Left renal pelvis (tissue), 4 donors: ENCODE measurements at places on chromosomes 6 and 20.

GRCh38 chr6:167337675-167338449 is 13.0 kb downstream of the TTLL2 start:
- no peak for DNase-seq

- no peak for DNase-seq
These were observed 5.4 kb downstream of the SYS1 start for GRCh38 chr20:45368221-45368980.

GRCh38 chr6:27669624-27670301 is 196.9 kb upstream of the ZNF184 start:
- DNase-seq: no peak

- no peak for DNase-seq
These were observed 188.8 kb downstream of the EDN1 start for GRCh38 chr6:12478921-12479320.

- DNase-seq: no peak
These were observed 68.9 kb upstream of the SCGN start for GRCh38 chr6:25583099-25583498.

DNA sequence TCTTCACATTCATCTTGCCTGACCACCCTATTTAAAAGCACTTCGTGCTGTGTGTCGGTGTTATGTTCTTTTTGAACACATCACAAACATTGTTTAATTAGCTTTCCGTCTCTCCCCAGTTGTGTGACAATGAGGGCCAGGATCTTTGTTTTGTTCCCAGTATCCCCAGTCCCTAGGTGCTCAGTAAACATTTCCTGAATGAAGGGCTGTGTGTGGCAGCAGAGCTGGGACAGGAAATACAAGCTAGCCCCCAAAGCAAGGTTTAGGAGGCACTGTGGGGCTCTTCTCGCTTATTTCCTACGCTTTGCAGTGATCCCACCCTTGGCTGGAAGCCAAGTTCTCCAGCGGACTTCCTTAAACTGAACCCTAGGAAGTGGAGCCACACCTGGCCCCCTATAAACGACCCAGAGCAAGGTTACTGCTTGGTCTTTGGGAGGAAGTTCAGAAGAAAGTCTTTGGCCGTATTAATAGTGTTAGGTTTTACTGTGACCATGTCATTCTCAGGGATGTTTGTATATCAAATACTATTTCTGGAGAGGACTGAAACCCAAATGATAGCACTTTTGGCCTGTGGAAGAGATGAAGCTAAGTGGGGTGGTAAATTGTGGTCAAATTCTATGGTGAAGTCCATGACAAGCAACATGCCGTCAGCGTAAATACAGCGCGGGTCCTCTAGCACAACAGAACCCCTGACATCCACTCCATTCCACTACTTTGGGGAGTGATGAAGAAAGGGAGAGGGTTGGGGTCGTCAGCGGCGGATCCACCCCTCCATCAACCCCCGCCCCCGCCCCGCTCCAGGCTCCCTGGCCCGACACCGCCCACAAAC is 570 bp upstream of the FANCE start:
- no peak for DNase-seq

DNA sequence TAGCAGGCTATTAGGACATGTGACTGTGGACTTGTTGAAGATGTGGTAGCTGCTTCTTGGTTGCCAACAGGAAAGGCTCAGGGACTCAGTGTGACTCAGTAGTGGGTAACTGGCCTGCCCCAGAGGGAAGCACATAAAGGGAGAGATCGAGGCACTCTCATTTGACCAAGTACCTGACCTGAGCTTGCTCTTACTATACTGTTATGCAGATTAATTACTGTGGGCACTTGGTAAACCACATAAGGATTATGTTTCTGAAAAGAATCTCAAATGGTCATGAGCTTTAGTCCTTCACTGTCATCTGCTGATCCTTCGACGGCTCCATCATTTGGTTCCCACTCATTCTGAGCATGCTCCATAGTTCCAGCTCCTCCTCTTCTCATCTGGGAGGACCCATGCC is 48.2 kb upstream of the RPL7L1 start:
- DNase-seq: no peak

DNA sequence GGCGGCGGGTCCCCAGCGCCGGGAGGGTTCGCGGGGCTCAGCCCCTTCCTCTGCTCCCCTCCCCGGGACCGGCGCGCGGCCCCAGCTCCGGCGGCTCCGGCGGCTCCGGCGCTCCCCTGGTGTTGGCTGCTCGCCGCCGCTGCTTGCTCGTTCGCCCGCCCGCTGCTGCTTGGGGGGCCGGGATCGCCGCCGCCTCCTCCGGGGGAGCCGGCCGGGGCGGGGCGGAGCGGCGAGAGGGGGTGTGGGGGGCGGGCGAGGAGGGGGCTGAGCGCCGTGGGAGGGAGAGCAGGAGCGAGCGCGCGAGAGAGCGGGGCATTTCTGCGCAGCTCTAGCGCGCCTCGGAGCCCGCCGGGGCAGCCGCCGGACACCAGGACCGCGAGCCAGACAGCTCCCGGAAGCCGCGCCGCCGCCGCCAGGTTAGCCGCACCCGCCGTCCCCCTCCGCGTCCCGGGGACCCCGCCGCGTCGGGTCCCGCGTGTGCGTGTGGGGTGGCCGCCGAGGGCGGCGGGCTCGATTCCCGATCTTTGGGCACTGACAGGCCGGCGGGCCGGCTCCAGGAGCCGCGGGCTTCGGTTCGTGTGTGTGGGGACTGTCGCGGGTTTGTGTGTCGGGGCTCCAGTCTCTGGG is 62.0 kb upstream of the EPB41L1 start:
- no peak for DNase-seq
